ENCODE measurements at places on chromosomes 2 and 18.

DNA sequence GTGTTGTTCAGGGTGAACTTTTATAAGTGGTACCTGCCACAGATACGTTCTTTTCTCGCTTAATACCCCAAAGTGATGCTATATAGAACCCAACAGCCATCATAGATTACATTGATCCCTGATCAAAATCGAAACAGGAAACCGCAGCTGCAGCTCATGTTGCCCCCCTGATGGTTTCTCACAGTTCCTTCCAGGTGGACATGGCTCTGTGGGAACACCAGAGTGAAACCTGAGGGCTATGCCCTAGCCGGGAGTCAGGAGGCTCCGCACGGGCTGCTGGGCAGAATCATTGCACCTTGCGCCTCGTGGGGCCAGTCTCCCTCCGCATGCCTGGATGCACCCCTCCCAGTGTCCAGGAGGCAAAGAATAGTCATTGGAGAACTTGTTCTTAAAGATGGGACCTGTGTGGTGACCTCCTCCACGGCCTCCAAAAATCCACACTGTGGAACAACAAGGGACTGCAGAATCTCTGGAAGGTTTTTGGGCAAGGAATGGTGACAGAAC, 61.8 kb downstream of the CRACDL start:
- DNase-seq, result no peak

DNA sequence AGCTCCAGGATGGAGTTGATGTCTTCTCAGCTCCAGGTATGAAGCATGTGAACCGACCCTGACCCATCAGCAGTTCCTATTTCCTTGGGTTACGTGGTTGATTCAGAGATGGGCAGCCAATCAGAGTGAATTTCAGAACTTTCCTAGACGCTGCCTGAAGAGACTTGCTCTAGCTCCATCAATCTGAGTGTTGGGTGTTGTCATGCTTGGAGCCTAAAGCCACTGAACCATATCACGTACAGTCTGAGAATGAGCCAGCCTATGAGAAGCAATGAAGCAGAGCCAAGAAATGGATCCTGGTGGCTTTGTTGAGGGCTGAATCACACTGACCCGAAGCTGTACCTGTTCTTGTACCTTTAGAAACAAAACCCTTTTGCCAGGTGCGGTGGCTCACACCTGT, 19.6 kb upstream of the KLF7 start:
- no peak for DNase-seq

- no peak for DNase-seq
Observed at GRCh38 chr18:13525381-13526029, 200.9 kb downstream of the FAM210A start.

DNA sequence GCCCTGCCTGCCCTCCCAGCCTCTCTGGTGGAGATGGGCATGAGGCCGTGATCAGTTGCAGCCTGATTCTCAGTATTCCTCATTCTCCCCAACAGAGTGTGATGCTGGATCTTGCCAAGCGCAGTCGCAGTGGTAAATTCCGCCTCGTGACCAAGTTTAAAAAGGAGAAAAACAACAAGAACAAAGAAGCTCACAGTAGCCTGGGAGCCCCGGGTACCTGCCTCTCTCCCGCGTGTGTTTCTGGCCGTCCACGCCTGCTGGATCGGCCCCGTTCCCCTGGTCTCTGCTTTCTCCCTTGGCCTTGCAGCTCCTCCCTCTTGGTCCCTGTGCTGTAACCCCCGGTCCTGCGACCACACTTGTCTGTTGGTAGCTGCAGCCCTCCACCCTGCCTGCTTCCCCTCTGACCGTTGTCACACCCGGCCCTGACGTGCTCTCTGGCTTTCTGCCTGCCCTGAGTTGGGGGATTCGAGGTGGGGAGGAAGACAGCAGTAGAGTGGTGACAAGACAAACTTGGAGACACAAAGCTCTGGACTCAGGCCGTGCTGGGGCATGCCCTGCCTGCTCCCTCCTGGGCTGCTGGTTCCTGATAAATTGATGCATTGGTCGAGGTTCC, 99.5 kb downstream of the USP40 start:
- no peak for DNase-seq

- DNase-seq, result no peak
Observed at GRCh38 chr2:200845194-200845593, 19.3 kb downstream of the CLK1 start.

DNA sequence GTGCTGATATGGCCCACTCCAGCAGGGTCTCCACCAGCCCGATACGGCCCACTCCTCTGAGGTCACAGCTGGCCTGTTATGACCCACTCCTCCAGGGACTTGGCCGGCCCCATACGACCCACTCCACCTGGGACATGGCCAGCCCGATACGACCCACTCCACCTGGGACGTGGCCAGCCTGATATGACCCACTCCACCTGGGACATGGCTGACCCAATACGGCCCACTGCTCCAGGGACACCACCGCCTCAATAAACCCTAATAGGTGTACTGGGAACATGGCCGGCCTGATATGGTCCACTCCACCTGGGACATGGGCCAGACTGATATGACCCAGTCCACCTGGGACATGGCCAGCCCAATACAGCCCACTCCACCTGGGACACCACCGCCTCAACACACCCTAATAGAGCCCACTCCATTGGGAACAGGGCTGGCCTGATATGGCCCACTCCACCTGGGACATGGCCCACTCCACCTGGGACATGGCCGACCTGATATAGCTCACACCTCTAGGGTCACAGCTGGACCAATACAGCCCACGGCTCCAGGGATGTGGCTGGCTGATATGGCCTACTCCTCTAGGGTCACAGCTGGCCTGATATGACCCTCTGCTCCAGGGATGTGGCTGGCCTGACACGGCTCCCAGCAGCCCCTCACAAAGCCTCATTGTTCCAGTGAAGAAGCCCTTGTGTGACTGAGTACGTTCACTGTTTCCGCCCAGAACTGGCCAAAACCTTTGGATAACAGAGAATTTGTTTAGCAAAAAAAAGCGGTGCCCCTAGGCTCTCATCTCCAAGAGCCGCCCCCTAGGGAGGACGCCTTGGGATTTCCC, 245.6 kb downstream of the HDAC4 start:
- DNase-seq, result no peak

- DNase-seq, result no peak
Observed at GRCh38 chr2:229870903-229871656, 50.7 kb downstream of the TRIP12 start.

DNA sequence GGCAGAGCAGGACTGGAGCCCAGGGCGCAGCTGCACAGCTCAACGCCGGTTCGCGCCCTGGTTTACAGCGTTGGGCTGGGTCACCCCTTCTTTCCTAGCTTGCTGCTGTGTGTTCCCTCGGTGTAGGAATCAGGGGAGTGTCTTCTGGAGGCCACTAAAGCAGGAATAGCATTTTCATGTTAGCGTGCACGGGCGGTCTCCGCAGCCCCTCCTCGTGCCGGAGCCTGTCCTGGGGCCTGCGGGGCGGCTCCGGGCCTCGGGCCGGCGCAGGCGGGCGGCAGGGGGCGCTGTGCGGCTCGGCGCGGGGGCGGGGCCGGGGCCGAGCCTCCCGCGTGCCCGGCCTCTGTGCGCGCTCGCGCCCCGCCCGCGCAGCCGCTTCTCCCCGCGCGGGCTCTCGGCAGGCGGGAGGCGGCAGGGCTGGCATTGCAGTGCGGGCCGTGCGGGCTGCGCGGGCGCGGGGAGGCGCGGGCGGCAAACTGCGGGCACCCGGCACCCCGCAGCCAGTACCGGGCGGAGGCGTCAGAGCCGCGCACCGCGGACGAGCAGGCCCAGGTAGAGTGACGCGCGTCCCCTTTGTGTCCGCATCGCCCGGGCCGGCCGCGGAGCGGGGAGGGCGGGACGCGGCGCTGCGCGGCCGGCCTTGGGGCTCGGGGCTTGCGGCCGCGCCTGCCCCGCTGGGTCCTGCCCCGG, at the start of gene RNF144A:
Gene RNF144A, plus strand, starts transcription at position 342 of the 690 bp plus-strand sequence. CDS start 79,515 bp downstream, outside the sequence.
- no peak for DNase-seq

DNA sequence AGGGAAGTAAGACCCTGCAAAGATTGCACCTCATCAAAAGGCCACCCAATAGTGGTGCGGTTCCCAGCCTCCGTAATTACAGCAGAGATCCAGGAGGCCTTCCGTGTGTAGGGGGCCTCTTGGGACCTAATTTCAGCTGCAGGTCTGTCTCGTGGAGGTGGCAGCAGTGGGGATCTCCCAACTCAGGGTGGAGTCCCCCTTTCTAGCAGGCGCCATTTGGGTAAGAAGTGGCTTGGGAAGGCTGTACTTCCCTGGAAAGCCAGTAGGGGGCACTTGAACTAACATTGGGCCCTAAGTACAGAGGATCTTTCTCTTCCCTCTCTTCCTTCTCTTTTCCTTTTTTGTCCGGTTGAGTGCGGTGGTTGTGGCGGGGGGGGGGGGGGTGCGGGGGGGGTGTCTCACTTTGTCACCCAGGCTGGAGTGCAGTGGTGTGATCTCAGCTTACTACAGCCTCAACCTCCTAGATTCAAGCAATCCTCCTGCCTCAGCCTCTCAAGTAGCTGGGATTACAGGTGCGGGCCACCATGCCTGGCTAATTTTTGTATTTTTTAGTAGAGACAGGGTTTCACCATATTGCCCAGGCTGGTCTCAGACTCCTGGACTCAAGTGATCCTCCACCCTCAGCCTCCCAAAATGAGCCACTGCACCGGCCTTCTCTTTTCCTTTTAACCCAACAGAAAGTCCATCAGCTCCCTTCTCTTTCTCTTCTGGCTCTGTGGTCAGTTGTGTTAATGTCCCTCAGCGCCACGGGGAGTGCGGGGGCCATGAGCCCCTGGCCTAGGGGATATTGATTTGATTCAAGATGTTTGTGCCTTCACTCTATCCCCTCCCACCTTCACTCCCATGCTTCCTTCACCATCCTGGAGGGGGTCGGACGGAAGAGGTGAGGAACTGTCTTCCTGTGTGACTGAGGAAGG, 32.0 kb downstream of the CENPO start:
- DNase-seq, result no peak

GRCh38 chr2:152920846-152921245, 202.4 kb downstream of the ARL6IP6 start:
- peak; percentile 12 for DNase-seq

DNA sequence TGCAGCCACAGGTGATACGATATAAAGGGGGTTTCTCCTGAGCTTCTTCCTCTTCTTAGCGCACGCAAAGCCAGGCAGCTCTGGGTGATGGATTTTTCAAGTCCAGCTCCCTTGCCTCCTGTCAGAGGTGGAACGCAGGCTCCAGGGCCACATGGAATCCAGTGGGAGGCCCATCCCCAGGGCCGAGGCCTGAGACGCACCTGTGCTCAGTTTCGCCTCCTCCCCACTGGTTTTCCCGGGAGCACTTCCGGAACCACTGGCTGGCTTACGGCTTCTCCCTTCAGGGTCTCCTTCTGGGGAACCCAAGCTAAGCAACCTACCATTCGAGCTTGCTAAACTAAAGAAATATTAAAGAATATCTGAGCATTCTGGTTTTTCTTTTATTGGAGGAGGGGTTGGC, 63.6 kb downstream of the TRAPPC12 start:
- DNase-seq, result no peak

- DNase-seq, result no peak
Observed at GRCh38 chr2:224586127-224586695, 1.0 kb upstream of the CUL3 start.

- DNase-seq, result peak; percentile 21
Observed at GRCh38 chr18:13726972-13727331, 479 bp downstream of the RNMT start.

- no peak for DNase-seq
Observed at GRCh38 chr2:133411857-133412256, 156.4 kb downstream of the NCKAP5 start.

DNA sequence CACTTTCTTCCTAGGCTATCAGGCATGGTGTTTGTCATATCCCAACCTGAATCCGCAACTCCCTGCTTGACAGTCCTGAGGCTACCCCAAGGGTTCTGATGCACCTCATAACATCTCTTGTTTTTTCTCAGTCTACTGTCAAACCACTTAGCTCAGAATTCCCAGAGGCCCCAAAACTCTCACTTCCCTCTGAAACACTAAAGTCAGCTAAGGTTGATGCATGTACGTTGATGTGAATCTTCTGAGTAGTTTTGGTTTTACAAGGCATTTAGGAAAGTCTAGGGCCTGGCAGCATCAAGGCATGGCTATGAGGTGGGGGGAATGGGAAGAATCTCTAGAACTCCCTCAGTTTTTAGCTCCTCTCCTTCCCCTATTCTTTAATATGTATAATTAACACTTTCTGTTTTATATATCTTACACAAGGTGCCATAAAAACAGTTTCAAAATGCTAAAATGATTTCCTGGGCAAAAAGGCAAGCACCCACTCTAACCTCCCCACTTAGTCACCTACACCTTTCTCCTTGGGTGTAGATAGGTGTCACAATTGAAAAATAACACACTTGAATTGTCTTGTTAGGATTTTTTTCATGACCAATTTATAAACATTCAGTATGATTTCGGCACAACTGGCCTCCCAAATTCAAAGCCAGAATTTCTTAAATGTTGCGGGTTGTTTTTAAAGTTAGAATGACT, 71.4 kb upstream of the TANK start:
- DNase-seq, result no peak

DNA sequence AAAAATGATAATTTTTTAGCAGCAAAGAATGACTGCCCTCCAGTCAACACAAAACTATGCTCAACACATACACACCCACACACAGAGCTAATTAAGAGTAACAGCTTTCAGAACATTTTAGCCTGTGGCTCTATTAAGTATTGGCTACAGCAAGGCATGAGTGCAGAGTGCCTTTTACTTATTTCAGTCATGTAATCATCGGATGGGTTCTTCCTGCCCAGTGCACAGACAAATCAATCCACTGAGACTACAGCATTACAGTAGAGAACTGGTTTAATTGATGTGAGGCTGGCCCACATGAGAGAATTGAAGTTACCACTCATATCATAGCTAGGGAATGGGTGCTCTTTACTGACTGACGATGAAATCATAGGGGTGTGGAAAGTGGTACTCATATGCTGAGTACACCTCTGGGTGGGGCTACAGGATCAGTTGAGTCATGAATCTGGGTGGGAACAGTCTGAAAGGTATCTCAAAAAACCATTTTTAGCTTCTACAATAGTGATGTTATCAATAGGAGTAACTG, 241.0 kb downstream of the FSIP2 start:
- no peak for DNase-seq

DNA sequence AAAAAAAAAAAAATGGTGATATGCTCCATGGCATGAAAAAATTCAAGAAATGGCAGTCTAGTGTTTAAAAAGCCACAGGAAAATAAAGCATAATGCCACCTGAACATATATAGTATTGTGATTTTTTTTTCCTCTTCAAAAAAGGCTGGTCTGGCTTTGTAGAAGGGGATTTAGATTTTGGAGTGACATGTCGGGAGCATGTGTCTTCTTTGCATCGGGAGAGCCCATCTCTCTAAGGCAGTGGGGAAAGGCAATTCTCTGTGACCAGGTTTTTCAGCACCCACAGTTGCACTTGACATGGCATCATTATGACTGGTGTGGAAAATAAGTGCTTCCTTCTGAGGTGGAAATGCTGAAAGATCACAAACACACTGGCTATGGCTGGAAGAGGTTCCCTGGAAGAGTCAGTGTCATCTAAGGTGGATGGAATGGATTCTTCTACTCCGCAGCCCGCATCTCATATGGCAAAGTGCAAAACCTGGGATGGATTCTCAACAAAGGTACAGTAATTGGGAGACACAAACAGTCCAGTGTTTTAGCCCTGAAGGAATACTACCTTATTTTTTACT, 172.5 kb downstream of the AGAP1 start:
- peak; percentile 78 for DNase-seq

GRCh38 chr2:160087854-160088745, 25.7 kb upstream of the PLA2R1 start:
- peak; percentile 10 for DNase-seq

GRCh38 chr18:11500153-11501122, 109.0 kb upstream of the SLC35G4 start:
- peak; percentile 77 for DNase-seq

- DNase-seq, result no peak
Observed at GRCh38 chr2:57139179-57139578, 907.4 kb upstream of the VRK2 start.

- DNase-seq, result no peak
Observed at GRCh38 chr2:98277162-98277859, 68.9 kb upstream of the CNGA3 start.

GRCh38 chr18:8439055-8439454, 170.2 kb upstream of the RAB12 start:
- no peak for DNase-seq

Measured in SW 1271 (cell line).